ENCODE measurements at places on chromosomes 5 and 9.

GRCh38 chr5:139551191-139551889 lies 9.8 kb upstream of the UBE2D2 start:
- DNase-seq, result no peak

GRCh38 chr9:31323726-31324444 lies 1060.6 kb upstream of the ACO1 start:
- DNase-seq, result no peak

GRCh38 chr9:2557693-2558092 lies 63.9 kb upstream of the VLDLR start:
- DNase-seq, result no peak

GRCh38 chr5:134917070-134917815 lies 12.3 kb downstream of the PCBD2 start:
- no peak for DNase-seq

GRCh38 chr9:101270302-101270701 lies 114.5 kb downstream of the BAAT start:
- no peak for DNase-seq

DNA sequence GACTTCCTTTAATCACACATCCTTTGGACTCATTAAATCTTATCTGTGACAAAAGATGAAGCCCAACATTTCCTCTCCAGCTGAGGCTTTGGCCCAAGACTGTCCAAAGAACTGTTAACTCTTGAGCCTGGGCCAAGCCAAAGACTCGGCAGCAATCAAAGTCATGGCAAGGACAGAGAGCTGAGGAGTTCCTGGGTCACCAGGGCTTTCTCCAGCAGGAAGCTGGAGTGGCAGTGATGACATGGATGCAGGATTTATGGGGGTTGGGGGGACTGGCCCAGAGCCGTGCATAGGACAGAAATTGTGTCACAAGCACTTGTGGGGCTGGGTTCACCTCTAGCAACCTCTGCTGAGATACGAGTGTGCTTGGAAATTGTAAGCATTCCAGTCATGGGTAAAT lies 440.3 kb downstream of the PLK2 start:
- DNase-seq, result no peak

DNA sequence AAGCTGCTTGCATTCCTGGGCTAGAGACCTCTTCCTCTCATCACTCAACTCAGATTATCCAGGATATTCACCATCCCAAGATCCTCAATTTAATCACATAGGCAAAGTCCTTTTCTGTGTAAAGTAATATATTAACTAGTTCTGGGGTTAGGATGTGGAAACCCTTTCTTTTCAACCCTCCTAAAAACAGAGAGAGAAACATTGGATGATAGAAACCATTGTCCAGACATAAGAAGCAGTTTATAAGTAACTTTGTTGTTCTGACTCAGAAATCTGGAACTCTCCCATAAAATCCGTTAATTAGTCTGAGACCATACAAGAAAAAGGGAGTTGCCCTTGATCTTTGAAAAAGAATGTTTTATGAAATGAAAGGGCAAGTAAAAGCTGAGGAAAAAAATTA lies 817.1 kb upstream of the CDH9 start:
- DNase-seq, result no peak

DNA sequence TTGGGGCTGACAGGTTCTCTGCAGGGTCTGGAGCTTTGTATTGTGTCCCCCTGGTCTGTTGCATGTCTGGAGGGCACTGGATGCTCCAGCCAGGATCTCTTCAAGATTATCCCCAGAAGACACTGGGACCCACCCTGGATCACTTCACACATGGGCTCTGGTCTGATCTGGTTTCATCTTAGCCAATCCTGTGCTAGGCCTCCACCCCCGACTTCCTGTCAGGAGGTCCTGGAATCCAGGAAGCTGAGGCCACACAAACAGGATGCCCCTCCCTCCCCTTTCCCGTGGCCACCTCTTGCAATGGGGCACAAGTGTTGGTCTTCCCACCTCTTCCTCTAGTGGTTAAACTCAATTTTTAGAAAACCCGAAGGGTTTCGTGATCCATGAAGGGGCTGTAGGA lies 242.6 kb upstream of the MVB12B start:
- DNase-seq, result no peak

GRCh38 chr5:9625286-9625685 lies 4.9 kb downstream of the TAS2R1 start:
- no peak for DNase-seq

DNA sequence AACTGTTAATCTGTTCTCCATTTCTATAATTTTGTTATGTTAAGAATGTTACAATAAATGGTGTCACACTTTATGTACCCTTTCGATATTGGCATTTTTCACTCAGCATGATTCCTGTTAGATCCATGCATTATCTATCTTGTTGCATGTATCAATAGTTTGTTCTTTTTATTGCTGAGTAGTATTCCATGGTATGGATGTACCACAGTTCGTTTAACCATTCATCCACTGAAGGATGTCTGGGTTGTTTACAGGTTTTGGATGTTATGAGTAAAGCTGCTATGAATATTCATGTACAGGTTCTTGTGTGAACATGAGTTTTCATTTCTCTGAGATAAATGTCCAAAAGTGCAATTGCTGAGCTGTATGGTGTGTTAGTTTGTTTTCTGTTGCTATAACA lies 26.3 kb upstream of the CCDC112 start:
- DNase-seq, result no peak

DNA sequence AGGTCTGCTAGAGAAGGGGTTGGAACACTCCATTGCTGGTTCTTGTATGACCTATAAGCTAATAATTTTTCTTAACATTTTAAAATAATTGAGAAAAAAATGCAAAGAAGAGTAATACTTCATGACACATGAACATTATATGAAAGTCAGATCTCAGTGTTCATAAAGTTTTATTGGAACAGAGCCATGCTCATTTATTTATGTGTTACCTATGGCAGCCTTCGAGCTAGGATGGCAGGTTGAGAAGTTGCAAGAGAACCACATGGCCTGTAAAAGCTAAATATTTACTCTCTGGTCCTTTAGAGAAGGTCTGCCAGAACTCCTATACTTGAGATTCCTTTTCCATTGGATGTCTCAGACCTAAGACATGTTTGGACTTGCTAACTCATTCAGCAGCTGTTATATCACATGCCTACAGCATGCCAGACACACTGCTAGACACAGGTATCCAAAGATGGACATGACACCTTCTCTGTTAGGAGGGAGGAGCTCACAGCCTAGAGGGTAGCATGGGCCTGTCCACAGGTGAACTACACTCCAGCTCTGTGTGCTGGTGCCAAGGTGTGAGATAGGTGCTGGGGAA lies 304.3 kb downstream of the ARHGAP26 start:
- no peak for DNase-seq

DNA sequence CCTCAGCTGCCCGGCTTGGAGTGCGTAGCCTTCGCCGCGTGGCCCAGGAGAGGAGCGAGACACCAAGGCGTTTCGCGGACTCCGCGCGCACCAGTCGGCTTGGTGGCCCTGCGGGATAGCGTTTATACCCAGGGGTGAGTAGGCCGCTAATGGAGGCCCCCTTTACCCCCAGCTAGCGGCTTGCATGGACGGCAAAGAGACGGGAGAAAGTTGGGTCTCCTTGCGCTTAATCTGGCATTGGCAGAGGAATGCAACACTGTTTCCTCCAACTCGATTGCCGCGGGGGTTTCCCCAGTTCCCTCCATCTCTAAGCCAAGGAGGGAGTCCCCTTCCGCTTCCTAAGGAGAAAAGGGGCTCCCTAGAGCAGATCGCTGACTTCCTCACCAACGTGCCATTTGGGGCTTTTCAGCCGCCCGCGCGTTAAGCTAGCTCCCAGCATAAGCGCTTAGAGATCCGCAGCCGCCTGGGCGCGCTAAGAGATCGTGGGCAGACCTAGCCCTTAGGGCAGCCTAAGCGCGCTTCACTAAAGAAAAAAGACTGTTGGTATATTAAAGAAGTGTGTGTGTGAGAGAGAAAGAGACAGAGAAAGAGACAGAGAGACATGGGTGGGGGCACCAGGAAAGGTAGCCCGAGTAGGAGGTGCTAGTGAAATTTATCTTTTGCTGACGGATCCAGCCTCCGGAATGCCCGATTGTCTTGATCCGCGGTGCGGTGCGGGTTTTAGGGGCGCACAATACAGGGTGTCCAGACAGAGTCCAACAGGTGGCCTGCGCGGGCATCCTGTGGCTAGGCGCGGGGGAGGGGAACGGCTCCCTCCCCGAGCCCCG lies 597.9 kb upstream of the SGCD start:
- DNase-seq, result no peak

DNA sequence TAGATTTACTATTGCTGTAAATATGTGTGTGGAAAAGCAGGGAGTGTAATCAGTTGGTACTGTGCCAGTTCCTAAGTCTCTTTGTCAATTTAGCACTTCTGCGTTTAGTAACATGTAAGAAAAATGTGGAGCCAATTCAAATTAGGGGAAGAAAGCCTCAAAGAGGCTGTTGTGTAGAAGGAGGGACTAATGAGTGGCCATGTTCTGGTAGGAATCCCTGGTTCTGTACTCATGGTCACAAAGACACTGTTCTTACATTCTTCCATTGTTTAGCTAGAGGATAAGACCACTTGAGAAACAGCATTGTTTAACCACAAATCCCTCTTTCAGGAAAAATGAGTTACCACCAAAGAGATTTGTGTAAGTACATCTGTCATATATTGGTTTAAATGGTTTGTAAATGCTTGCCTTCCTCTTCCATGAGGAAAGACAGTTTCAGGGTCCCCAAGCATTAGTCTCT lies 14.9 kb downstream of the ARHGEF28 start:
- no peak for DNase-seq

DNA sequence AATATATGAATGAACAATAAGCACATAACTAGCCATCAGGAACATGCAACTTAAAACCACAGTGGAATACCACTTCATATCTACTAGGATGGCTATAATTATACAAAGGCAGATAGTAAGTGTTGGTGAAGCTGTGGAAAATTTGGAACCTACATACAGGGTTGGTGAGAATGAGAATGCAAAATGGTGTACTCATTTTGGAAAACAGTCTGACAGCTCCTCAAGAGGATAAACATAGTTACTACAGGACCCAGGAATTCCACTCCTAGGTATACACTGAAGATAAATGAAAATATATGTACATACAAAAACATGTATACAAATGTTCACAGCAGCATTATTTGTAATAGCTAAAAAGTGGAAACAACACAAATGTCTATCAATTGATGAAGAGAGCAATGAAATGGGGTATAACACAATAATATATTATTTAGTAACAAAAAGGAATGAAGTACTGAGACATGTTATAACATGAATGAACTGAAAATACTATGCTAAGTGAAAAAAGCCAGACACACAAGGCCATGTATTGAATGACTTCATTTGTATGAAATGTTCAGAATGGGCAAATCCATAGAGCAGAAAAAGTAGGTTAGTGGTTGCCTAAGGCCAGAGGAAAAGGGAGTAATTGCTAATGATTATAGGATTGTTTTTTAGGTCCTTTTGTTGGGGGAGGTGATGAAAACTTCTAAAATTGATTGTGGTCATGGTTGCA lies 31.2 kb upstream of the CDK5RAP2 start:
- no peak for DNase-seq

DNA sequence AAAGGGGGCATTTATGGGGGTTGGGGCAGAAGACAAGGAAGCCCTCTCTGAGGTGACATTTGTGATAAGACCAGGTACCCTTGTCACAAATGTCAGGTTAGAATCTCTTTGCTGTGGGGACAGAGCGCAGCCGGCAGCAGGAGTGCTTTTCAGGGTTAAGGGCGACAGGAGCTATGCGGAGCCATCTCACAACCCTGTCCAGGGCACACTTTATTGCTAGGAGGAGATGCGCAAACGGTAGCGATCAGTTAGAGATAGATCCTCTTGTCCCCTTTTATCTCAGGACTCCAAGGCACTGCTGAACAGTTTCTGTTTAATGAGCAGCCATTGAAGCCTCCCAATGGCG lies 438 bp upstream of the LAMC3 start:
- no peak for DNase-seq

GRCh38 chr5:149583394-149583793 lies 2.1 kb downstream of the ARHGEF37 start:
- no peak for DNase-seq

DNA sequence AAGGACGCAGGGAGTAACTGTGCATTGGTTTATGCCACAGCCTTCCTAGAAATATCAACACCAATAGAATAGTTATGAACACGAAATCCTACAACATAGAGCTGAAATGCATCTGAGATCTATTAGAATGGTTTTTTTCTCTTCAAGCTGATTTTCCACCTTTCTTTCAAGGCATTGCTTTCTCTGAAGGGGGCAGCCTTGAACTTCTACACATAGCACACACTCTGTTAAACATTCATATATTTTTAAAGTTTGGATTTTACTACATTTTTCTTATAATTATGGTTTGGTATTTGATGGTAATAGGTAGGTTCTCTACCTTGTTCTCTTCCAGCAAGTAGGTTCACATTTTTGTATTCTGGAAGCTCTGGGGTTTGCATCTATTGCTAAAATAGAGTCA lies 661.8 kb downstream of the SEMA5A start:
- DNase-seq, result no peak

- DNase-seq, result no peak
Observed at GRCh38 chr5:143041972-143042770, 272.0 kb downstream of the ARHGAP26 start.

DNA sequence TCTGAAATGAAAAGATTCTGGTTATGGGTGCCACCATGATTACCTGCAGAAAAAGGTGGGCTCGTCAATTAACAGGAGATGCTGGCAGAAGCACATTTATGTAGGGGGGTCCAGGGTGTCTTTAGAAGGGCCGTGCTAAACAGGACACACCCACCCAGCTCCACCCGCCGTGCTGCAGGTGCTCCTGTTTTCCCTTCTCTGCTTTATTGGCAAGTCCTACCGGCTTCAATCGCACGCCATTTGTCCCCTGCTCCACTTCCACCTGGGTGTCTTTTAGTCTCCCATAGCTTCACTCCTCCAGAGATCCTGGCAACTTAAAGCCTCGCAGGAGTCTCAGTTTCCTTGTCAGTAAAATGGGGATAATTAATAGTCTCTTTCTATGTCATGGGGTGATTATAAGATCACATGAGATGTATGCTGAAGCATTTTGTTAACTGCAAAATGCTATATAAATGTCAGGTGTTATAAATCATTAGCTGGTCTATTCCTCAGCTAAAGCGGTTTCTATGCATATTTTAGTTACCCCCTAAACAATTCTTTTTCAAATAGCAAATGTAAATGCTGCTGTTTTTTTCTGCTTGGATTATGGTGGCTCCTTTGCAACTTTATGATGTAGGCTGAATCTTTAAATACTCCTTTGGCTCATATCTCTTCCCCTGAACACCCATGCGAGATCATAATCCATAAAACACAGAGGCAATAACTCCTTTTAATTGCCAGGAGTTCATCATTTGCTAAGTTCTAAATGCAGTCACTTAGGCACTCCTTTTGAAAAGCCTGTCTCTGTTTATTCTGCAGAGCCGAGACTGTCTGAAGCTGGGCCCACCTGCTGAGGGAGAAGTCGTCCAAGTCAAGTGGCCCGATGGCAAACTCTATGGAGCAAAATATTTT lies 406.9 kb downstream of the KDM4C start:
- no peak for DNase-seq

Measured in NCI-H510A (cell line).